Fibroblast of skin of back (primary cell): ENCODE measurements at places on chromosomes 13 and 19.

- no peak for DNase-seq
These were observed 9.2 kb upstream of the UBAC2 start for GRCh38 chr13:99191336-99191899.

- peak; percentile 86 for DNase-seq
These were observed 188.0 kb downstream of the RGCC start for GRCh38 chr13:41645331-41645730.

GRCh38 chr13:40337651-40338050 is 328.8 kb downstream of the FOXO1 start:
- no peak for DNase-seq

- DNase-seq, result peak; percentile 60
These were observed 964 bp downstream of the KHSRP start for GRCh38 chr19:6423499-6424194.

GRCh38 chr19:21850656-21851255 is 14.8 kb upstream of the ZNF43 start:
- no peak for DNase-seq

GRCh38 chr13:112447761-112448603 is 71.8 kb downstream of the SPACA7 start:
- DNase-seq, result no peak

DNA sequence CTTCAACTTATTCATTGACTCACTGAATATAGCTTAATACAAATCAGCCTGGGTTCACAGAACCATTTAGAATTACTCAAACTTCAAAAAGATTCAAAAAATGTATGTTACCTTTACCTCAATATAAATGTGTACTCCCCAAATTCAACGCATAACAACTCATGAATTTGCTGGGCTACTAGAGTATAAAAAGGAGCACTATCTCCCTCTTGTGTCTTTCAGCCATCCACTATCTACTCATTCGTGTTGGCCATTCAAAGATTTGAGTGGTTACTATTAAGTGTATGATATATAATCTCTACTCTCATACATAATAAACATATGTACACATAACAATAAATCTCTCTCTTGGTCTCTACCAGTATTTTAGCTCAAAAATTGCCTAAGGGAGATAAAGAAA is 20.3 kb downstream of the INTS6 start:
- DNase-seq, result no peak

DNA sequence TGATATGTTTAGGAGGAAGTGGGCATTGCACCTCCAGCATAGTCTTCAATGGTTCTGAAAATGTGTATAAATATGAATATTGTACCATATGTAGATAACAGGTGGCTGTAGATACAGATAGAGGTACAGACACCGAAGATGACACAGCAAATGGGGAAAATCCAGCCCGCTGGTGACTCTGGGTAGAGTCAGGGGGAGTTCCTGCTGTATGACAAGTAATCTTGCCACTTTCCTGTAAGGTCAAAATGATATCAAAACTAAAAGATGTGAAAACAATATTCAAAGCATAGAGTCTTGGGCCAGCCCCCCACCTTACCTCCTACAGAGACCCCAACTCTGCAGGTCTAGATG is 17.8 kb downstream of the C2CD4C start:
- no peak for DNase-seq

GRCh38 chr19:44643605-44644401 is at the start of gene PVR:
Gene PVR (plus strand): TSS chr19:44643910. CDS start chr19:44644097, 187 bp downstream.
- peak; percentile 84 for DNase-seq

GRCh38 chr13:31072041-31072440 is 89.7 kb downstream of the HSPH1 start:
- DNase-seq, result peak; percentile 48
